ENCODE measurements at places on chromosomes 5 and 9.

DNA sequence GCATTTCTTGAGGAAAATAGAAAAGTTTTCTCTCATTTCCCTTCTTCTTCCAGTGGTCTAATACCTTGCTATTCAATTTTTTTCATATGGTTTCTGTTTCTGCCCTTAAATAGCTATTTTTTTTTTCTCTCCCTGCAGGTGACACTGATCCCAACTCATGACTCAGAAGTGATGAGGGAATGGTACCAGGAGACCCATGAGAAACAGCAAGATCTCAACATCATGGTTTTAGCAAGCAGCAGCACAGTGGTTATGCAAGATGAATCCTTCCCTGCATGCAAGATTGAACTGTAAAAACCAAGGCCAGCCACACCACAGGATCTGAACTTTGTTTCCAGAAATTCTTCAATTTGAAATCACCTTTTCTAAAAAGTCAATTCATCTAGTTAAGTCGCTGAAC lies 97.7 kb downstream of the MAP1B start:
- H3K4me1 ChIP-seq = peaks cover 7% of the 10 kb centered on the region
- no peaks in the 10 kb centered on the region for H3K27me3 ChIP-seq
- no peak overlapping the region for H3K27ac ChIP-seq

- no peak overlapping the region for H3K4me3 ChIP-seq
- H3K27me3 ChIP-seq = no peaks in the 10 kb centered on the region
- no peak overlapping the region for H3K27ac ChIP-seq
- H3K36me3 ChIP-seq = no peaks in the 10 kb centered on the region
- peaks cover 6% of the 10 kb centered on the region for H3K4me1 ChIP-seq
Measured at GRCh38 chr5:121979691-121980090, 17.9 kb downstream of the SRFBP1 start.

DNA sequence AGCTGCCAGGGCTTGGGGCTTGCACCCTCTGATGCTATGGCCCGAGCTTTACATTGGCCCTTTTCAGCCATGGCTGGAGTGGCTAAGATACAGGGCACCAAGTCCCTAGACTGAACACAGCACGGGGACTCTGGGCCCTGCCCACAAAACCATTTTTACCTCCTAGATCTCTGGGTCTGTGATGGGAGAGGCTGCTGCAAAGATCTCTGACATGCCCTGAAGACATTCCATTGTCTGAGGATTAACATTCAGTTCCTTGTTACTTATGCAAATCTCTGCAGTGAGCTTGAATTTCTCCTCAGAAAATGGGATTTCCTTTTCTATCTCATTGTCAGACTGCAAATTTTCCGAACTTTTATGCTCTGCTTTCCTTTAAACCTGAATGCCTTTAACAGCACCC lies 337.0 kb upstream of the SMC2 start:
- H3K27me3 ChIP-seq = no peaks in the 10 kb centered on the region
- no peak overlapping the region for H3K27ac ChIP-seq
- no peak for DNase-seq

- no peaks in the 10 kb centered on the region for H3K36me3 ChIP-seq
- H3K27ac ChIP-seq = no peak overlapping the region
- peaks cover 96% of the 10 kb centered on the region for H3K27me3 ChIP-seq
- H3K4me1 ChIP-seq = no peaks in the 10 kb centered on the region
Measured at GRCh38 chr9:21761309-21761901, 41.0 kb upstream of the MTAP start.

DNA sequence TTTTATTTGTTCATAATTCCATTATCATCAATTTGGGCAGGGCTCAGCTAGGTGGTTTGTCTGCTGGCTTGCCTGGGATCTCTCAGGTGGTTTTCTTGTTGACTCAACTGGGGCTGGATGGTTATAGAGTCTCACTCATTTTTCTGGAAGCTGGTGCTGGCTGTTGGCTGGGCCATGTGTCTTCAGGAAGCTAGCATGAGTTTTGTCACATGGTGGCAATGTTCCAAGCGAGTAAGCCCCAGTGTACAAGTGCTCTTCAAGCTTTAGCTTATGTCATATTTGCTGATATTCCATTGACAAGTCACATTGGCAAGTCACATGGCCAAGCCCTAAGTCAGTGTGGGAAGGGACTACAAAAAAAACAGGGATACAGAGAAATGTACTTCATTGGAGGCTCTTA lies 2.3 kb upstream of the RASEF start:
- no peaks in the 10 kb centered on the region for H3K4me1 ChIP-seq
- H3K27ac ChIP-seq = no peak overlapping the region
- no peak for DNase-seq

- no peaks in the 10 kb centered on the region for H3K36me3 ChIP-seq
- no peak for DNase-seq
- H3K27me3 ChIP-seq = no peaks in the 10 kb centered on the region
- no peak overlapping the region for H3K4me3 ChIP-seq
Measured at GRCh38 chr5:73816656-73817420, 190.8 kb downstream of the ARHGEF28 start.

GRCh38 chr5:151036556-151036955 lies 16.2 kb downstream of the GPX3 start:
- H3K4me1 ChIP-seq = no peaks in the 10 kb centered on the region
- H3K27me3 ChIP-seq = no peaks in the 10 kb centered on the region
- H3K27ac ChIP-seq = no peak overlapping the region
- no peak overlapping the region for H3K4me3 ChIP-seq

DNA sequence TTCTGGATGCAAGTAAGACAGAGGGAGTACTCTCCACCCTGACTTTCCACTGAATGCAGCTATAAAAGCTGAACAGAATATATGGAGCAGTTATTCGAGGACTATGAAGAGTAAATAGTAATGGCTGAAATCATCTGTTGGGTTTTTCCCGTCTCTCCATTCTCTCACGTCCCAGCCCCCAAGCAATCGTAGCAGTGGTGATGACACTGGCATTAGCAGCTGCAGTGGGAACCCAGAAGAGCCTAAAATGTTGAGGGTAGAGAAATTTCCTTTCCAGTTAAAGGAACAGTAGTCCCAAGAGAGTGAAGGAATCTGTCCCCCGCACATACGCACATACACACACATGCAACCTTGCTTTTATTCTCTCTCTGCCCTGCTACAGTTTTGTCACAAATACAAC lies 33.2 kb downstream of the MED27 start:
- H3K4me1 ChIP-seq = peaks cover 6% of the 10 kb centered on the region
- H3K27ac ChIP-seq = no peak overlapping the region
- no peaks in the 10 kb centered on the region for H3K36me3 ChIP-seq

DNA sequence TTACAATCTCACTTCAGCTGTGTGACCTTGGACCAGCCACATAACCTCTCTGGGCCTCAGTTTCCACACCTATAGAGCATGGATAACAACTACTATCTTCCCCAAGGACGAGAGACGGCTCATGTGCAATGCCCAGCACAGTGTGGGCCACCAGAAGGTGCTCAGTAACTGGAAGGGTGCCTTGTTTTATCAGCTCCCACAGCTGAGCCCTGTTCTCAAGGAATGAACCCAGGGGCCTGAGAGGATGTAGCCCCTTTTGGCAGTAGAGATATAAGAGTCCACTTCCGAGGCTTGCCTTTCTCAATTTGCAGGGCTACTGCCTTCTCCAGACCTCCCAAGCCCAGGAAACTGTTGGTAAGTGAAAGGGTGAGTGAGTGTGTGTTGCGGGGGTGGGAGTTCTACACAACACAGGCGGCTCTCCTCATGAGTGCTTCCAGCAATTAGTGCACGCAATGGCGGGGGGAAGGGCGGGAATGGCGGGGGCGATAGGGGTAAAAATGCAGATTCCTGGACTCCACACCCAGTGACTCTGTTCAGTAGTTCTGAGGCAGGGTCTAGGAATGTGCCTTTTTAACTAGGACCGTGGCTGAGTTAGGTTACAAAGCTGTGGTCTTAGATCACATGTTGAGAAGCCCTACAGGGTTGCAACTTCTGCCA lies 185.1 kb downstream of the FSTL4 start:
- H3K4me3 ChIP-seq = no peak overlapping the region
- DNase-seq = peak; percentile 12
- H3K27ac ChIP-seq = no peak overlapping the region
- H3K4me1 ChIP-seq = no peaks in the 10 kb centered on the region

- H3K36me3 ChIP-seq = peaks cover 4% of the 10 kb centered on the region
- DNase-seq = peak; percentile 13
- no peak overlapping the region for H3K4me3 ChIP-seq
- no peaks in the 10 kb centered on the region for H3K27me3 ChIP-seq
- peak overlapping the region; percentile 62 for H3K27ac ChIP-seq
Measured at GRCh38 chr5:131460867-131461572, 174.0 kb downstream of the RAPGEF6 start.

GRCh38 chr5:79811081-79811480 lies 121.4 kb downstream of the CMYA5 start:
- peaks cover 5% of the 10 kb centered on the region for H3K4me1 ChIP-seq
- H3K4me3 ChIP-seq = no peak overlapping the region
- H3K27me3 ChIP-seq = no peaks in the 10 kb centered on the region
- H3K36me3 ChIP-seq = no peaks in the 10 kb centered on the region

DNA sequence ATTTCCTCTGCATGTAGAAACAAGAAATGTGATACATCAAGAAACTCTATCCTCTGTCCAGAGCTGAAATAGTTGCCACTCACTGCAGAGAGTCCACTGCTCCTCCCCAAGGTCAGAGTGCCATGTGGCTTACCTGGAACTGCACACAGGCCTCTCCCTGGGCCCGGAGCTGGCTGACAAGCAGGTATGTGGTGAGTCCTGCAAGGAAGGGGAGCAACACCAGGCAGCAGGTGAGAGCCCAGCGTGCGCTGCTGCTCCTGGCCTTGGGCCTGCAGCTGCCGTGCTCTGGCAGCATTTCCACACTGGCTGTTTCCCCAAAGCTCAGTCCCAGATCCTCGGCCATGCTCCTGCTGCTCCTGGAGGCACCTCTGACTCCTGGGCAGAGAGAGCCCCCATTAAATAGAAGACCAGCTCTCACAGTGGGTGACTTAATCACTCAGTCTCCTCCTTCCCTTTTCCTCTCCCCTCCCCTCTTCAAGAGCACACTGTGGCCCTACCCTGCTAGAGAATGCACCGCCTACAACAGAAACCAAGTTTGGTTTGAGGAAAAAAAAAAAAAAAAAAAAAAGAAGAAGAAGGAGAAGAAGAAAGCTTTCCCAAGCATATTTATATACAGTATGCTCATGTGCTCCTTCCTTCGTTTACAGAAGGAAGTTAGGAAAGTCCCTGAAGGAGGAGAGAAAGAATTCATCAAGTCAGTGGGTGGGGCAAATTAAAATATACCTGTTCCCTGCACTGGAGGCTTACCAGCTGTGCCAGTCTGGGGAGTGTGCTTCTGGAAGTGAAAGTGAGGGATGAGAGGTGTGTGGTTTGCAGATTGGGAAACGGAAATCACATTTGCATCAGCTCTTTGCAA lies at the start of gene TNFSF15:
TSS of gene TNFSF15 (minus strand) at position 370 of the 856 bp plus-strand sequence. CDS start at position 343, 27 bp downstream.
- H3K27ac ChIP-seq = no peak within 1 kb of the TSS
- peak; percentile 23 for DNase-seq
- H3K36me3 ChIP-seq = no peaks in the 10 kb centered on the region
- no peak within 1 kb of the TSS for H3K4me3 ChIP-seq
- peaks cover 96% of the 10 kb centered on the region for H3K27me3 ChIP-seq
- no peaks in the 10 kb centered on the region for H3K4me1 ChIP-seq

DNA sequence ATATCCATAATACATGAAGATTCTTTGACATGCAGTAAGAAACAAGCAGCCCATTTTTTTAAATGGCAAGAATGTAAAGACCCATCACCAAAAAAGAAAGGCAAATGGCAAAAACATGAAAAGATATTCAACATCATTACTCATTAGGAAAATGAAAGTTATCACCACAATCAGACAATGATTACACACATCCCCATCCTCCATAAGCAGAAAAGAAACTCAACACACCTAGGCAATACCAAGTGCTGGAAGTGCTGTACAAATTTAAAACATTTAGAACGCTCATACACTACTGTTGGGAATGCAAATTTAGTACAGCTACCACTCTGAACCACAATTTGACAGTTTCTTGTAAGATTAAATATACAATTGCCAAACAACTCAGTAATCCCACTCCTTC lies 466.7 kb downstream of the ACTL7B start:
- no peak overlapping the region for H3K27ac ChIP-seq
- no peaks in the 10 kb centered on the region for H3K36me3 ChIP-seq
- no peaks in the 10 kb centered on the region for H3K4me1 ChIP-seq
- DNase-seq = no peak
- no peaks in the 10 kb centered on the region for H3K27me3 ChIP-seq

- H3K4me3 ChIP-seq = no peak overlapping the region
- DNase-seq = no peak
- H3K27me3 ChIP-seq = no peaks in the 10 kb centered on the region
- no peaks in the 10 kb centered on the region for H3K36me3 ChIP-seq
- no peaks in the 10 kb centered on the region for H3K4me1 ChIP-seq
- H3K27ac ChIP-seq = no peak overlapping the region
Measured at GRCh38 chr5:123358751-123359150, 64.5 kb downstream of the CEP120 start.

DNA sequence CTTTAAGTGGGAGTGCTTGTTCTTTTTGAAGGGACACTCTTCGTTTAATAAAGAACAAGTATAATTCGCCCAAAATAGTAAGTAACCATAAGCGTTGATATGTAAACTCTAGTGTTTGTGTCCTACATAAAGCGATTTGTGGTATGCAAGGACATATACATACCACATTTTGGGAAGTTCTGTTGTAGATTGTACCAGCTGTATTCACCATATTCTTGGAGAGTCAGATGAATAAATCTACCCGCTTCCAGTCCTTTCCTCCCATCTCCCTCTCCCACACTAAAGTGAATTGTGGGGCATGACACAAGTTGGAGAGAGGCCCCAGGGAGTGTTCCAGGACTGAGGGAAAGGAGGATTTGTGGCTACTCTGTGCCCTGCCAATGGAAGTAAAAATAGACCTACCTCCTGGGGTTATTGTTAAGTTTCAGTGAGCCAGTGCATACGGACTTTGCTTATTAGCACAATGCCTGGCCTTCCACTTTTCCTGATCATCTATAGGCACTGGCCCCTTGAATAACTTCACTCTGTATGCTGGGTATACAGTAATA lies 40.6 kb downstream of the ARHGAP26 start:
- H3K4me3 ChIP-seq = no peak overlapping the region
- no peaks in the 10 kb centered on the region for H3K36me3 ChIP-seq
- DNase-seq = no peak
- H3K27ac ChIP-seq = no peak overlapping the region
- H3K27me3 ChIP-seq = no peaks in the 10 kb centered on the region
- peaks cover 16% of the 10 kb centered on the region for H3K4me1 ChIP-seq

- no peaks in the 10 kb centered on the region for H3K36me3 ChIP-seq
- no peak overlapping the region for H3K27ac ChIP-seq
- H3K4me3 ChIP-seq = no peak overlapping the region
- no peaks in the 10 kb centered on the region for H3K27me3 ChIP-seq
- H3K4me1 ChIP-seq = no peaks in the 10 kb centered on the region
Measured at GRCh38 chr5:139459451-139459934, 3.0 kb downstream of the ECSCR start.

DNA sequence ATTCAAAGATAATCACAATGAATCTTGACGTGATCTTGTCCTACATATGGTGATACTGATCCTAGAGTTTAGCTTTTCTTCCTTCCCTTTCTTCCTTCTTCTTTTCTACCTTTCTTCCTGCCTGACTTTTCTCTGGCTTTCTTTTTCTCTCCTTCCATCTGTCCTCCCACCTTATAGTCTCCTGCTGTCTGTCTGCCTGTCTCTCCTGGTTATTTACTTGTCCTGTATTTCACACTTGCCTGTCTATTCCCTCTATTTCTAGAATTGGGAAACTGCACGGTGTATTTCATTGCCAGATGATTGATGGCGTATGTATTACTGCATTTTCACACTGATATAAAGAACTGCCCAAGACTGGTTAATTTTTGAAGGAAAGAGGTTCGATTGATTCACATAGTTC lies 718.1 kb upstream of the CDH6 start:
- no peaks in the 10 kb centered on the region for H3K4me1 ChIP-seq
- DNase-seq = no peak
- no peak overlapping the region for H3K4me3 ChIP-seq
- H3K36me3 ChIP-seq = no peaks in the 10 kb centered on the region

- H3K36me3 ChIP-seq = no peaks in the 10 kb centered on the region
- DNase-seq = no peak
- no peaks in the 10 kb centered on the region for H3K27me3 ChIP-seq
- H3K27ac ChIP-seq = no peak overlapping the region
Measured at GRCh38 chr5:28012538-28012937, 974.2 kb upstream of the CDH9 start.

Measured in cardiac muscle cell (in vitro differentiated cells and primary cell).